Amygdala (tissue), 56 donors: ENCODE measurements at places on chromosomes 2 and 18.

GRCh38 chr2:128563348-128563687 is 244.7 kb upstream of the HS6ST1 start:
- no peak for DNase-seq

GRCh38 chr2:22481486-22482259 is 903.3 kb upstream of the KLHL29 start:
- DNase-seq: no peak

DNA sequence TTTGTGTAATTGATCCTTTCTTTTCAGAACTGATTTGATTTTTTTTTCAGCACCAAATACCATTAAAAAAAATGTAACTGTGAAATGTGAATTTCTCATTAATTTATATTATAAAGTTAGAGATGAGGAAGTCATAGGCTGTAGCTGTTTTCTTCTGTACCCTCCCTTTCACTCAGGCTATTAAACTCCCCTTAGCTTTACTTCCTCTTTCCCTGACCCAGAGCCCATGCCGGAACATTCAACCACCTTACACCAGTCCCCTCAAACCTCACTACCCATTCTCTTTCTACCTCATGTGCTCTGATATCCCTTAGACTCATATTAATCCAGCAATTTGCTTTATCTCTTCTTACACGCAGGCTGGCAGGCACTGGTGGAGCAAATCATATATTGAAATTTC is 12.4 kb downstream of the GALNT5 start:
- DNase-seq: no peak

DNA sequence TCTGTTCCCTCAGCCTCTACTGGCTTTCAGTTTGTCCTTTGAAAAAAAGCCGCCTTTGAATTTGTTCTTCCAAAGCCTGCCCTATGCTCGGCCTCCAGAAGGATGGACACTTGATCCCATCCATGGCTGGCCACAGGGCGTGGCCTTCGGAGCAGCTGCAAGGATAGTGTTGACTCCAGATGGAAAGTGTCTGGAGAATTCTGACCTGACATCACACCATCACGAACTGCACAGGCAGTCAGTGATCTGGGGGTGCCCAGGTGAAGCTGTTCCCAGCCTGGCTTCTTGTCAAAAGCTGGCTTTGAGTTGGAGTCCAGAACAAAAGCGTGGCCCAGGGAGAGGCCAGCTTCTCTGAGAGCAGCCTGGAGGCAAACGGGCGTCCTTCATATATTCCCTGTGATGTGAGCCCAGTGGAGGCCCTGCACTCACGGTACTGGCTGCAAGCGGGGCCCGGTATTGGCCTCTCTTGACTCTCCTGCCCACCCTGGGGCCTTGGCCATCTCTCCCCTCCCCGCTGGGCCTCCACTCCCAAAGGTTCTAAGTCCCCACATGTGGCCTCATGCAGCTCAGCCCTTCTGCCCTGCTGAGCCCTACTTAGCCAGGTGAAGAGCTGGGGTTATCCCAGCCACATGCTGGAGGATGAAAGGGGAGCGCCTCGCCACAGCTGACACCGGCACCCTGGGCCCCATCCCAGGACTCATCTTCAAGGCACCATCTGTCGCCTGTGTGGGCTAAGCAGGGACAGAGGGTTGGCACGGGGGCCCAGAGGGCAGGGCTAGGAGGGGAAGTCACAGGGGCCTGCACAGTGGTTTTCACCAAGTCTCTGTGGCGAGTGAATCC is 20.4 kb upstream of the ATOH8 start:
- DNase-seq: peak; percentile 21

GRCh38 chr2:166239548-166239947 is 111.7 kb upstream of the SCN1A start:
- no peak for DNase-seq

- DNase-seq: no peak
Measured at GRCh38 chr2:196208915-196209314, 37.5 kb upstream of the STK17B start.

- no peak for DNase-seq
Measured at GRCh38 chr2:138276339-138276738, 225.2 kb upstream of the SPOPL start.

- no peak for DNase-seq
Measured at GRCh38 chr2:42913280-42913878, 121.0 kb upstream of the HAAO start.

DNA sequence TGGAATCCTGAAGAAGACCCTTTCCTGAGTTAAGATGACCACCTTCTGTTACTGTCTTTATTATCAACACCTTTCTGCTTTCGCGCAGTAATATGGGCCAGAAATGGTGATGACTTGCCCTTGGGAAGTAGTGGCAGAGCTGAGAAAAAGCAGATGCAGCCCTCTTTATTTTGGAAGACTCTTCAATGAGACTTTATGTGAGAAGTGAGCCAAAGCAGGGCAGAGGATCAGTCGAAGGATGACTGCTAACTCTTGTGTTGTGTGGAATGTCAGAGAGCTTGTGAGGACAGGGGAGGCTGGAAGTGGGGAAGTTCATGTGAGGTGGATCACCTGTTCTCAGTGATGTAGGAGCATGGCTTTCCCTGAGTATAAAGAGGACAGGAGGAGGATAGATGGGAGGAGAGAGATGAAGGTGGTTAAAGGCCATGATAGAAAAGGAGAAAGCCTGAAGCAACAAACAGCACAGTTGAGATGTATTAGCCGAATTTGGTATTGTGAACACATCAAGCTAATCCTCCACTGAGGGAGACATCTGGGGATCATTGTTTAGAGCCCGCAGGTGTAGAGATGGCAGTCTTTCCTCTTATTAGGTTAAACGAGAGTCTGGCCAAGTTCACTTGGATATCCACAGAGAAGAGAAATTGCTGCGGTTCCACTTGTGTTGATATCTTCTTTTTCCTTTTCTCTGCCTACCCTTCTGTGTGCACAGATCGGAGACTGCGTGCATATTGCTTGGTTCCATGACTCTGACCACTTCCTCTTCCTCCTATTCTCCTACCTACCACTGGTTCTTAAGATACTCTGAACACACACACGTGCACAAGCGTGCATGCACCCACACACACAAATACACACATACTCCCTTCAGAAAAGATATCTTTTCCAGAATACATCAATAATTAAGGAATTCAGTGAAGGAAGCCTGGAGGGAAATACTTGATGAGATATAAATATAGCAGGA is 67.4 kb downstream of the SLC9A2 start:
- no peak for DNase-seq

DNA sequence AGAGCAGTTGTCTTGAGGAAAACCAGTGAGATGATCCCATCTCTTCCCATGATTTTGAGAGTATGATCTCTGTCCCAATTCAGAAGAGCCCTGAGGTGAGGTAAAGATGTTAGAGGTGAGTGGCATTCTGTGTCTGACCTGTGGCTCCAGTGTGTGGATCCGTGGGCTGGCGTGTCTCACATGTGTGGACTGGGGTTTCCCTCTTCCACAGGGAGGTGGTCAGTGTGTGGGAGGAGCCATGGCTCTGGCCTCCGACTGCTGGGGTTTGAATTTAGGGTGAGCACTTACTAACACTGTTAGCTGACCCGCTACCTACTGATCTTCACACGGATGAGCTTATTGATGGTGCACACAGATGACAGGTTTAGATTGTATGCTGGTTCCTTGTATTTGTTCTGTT is 31.2 kb downstream of the ASAP2 start:
- no peak for DNase-seq

DNA sequence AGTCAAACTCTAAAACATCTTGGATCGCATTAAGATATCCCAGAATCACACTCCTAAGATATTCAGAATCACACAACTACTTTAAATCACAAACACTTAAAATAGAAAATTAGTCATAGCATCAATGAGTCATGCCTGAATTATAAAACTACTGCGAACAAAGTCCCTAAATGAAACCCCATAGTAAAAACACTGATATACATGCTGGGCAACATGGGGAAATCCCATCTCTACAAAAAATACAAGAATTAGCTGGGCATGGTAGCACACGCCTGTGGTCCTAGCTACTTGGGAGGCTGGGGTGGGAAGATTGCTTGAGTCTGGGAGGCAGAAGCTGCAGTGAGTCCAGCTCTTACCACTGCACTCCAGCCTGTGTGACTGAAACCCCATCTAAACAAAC is 101.7 kb downstream of the COBLL1 start:
- DNase-seq: no peak

GRCh38 chr2:172751564-172751963 is 15.9 kb downstream of the RAPGEF4 start:
- DNase-seq: no peak
